ENCODE measurements at places on chromosomes 1 and 21. TPM values are rescaled to one million over a fixed set of nuclear protein-coding genes. Genes with fewer than 3 reads are reported as not detected.

The RAVER2 gene
- 1.5 TPM for total RNA-seq

The LEMD1 gene
- not detected for total RNA-seq

The MINDY1 gene
- total RNA-seq = 16.5 TPM

The RSRP1 gene
- total RNA-seq = 482 TPM

The TMOD4 gene
- total RNA-seq = 3.5 TPM
